ENCODE measurements at places on chromosomes 1 and 21.

DNA sequence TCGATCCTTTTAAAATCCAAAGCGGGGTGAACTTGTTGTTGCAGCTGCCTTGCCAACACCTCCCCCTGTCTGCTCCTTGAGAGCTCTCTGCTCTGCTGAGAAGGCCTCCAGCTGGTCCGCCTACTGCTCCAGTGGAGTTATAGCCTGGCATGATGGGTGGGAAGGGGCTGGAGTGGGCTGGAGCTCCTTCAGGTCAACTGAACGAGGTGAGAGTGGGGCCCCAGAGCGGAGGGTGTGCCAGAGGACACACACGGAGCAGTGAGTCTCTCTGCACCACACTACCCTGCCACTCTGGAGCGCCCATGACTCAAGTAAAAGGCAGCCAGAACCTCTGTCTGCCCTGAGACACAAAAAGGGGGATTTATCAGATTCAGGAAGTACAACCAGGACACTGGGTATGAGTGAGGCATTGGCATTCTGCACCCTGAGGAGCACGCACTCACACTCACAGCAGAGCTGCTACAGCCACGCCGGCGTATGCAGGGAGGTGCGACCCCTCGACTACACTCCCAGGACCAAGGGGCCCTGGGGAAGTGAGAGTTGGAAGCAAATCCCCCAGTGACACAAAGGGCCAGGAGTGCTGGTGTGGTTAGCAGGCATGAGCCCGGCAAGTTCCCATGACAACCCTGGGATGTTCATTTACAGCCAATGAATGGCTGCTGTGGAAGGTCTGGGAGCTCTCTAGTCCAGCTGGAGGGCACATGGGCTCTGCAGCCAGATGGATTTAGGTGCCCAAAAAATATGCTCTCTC, 28.0 kb upstream of the EVA1B start:
- DNase-seq = no peak

DNA sequence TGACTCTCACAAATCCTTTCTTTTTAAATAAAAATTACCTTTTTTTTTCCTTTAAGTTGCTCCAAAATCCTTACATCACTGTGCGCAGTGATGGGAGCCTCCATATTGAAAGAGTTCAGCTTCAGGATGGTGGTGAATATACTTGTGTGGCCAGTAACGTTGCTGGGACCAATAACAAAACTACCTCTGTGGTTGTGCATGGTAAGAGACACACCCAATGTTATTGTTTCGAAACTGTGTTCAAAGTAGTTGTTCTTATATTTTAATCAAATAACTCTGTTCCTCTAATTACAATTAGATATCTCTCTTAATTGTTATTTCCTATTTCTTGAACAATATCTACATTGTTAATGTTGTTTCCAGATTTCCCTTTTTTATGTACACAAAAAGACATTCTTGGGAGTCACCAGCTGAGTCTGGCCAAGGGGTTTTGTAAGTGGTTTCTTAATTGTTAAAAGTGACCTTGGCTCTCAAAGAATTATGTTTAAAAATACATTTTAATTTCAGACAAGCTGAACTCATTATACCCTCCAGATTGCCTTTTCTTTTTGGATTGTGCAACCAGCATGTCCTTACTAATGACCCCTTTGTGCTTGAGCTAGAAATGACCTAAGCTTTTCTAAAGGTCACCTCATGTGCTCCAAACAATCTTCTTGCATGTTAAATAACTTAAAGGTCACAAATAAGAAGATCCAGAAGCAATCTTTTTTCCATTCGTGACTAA, 250.1 kb downstream of the HMCN1 start:
- DNase-seq = no peak

DNA sequence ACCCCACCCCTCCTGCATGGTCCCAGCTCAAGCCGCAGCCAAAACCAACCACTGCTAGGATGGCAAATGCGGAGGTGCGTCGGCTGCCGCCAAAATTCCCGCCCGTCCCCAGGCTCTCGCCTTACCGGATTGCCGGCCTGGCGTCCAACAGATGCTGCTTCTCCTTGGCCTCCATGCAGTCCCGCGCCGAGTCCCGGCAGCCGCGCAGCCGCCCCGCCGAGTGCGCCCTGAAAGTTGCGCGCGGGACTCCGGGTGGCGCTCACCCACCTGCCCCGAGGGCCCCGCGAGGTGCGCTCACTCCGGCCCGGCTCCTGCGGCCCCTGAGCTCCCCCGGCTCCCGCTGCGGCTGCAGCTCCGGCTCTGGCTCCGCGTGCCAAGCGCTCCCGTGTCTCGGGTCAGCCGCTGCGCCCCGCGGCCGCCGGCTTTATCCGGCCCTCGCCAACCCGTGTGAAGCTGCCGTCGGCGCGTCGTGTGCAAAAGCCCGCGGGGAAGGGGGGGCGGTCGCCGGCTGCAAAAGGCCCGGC, at the start of gene SLC30A2:
Gene SLC30A2 (minus strand): TSS at position 397 of the 524 bp plus-strand sequence. CDS start 222 bp downstream, at position 175.
- DNase-seq = peak; percentile 9

- DNase-seq = no peak
Observed at GRCh38 chr1:41500781-41501518, 16.5 kb upstream of the EDN2 start.

DNA sequence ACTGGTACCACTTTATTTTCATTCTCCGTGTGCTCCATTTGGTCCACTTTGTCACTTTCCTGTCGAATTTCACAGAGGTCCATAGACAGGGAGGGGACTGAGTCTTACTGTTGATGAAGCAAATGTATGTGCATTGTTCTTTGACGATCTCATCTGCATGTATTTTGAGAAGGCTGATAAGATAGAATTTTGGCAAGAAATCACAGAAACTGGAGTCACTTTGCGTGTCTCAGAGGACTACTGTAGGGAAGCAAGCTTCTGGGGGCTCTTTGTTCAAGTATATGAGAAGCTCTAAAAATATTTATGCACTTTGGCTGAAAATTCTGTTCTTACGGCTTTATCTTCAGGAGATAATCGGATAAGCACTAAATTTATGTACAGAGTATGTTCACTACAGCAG, 78.1 kb downstream of the PCBP3 start:
- DNase-seq = no peak

- DNase-seq = no peak
Observed at GRCh38 chr1:206898089-206898914, 1.1 kb downstream of the IL24 start.

DNA sequence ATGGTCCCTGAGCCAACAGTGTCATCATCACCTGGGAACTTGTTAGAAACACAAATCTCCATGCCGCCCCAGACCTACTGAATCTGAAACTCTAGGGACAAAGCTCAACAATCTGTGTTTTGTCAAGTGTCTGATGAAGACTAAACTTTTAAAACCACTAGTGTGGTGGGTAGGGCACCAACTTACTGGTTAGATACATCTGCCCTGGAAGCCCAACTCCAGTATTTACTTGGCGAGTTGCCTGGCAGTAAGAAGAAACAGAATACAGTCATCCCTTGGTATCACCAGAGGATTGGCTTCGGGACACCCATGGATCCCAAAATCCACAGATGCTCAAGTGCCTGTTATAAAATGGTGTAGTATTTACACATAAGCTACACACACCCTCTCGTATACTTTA, 367.9 kb upstream of the DUSP10 start:
- no peak for DNase-seq

DNA sequence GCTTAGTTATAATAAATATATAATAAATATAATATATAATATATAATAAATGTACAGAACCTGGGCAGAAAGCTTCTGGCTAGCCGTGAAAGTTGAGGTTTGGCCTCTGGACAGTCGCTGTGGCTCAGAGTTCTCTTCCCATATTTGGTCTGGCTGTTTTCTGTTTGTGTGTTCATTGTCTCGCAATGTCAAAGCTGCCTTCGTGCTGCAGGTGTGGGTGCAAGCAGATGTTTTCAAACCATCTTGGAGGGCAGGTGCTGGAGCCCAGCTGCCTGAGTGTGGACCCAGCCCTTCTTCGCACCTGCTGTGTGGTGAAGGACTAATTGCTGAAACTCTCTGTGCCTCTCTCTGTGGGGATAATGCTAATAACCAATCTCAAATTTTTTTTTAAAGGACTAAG, 3.6 kb upstream of the CSTB start:
- DNase-seq = peak; percentile 29

- no peak for DNase-seq
Observed at GRCh38 chr1:92326681-92327080, 27.8 kb downstream of the RPAP2 start.

DNA sequence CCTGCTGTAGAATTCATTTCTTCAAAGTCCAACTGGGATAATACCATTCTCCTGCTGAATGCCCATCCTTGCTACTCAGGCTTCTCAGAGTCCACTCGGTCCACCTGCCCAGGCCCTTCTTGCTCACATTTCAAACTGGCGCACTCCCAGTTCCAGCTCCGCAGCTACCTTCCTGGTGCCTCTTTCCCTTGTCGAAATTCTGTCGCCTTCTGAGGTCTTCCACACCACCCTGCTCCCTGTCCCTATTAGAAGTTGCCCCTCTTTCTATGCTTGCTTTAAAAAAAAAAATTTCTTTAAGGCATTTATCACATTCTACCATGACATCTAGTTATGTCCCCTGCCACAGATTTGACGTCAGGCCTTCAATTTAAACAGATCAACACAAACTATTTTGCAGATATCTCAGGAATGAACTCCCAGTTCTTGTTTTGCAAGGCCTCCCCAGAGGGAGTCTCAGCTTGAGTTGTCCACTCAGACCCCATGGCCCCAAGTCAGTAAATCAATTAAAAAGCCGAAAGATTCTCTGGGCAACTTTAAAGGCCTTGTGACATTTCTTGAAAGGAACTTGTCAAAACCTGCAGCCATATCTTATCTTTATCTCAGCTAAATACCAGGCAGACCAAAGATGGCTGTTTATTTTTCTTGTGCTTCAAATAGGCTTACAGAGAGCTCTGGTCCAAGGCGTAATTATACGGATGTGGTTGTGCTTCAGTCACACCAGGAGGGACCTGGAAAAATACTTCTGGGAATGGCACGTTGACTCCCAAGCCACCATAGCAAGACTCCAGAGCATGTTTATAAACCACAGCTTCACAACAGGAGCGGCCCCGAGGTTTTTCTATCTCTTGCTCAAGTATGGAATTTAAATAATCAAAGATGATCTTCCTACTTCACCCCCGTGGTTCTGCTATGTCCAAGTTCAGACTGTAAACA, 2.2 kb downstream of the FAM89A start:
- DNase-seq = no peak

- DNase-seq = no peak
Observed at GRCh38 chr1:61523893-61524605, 200.9 kb downstream of the TM2D1 start.

DNA sequence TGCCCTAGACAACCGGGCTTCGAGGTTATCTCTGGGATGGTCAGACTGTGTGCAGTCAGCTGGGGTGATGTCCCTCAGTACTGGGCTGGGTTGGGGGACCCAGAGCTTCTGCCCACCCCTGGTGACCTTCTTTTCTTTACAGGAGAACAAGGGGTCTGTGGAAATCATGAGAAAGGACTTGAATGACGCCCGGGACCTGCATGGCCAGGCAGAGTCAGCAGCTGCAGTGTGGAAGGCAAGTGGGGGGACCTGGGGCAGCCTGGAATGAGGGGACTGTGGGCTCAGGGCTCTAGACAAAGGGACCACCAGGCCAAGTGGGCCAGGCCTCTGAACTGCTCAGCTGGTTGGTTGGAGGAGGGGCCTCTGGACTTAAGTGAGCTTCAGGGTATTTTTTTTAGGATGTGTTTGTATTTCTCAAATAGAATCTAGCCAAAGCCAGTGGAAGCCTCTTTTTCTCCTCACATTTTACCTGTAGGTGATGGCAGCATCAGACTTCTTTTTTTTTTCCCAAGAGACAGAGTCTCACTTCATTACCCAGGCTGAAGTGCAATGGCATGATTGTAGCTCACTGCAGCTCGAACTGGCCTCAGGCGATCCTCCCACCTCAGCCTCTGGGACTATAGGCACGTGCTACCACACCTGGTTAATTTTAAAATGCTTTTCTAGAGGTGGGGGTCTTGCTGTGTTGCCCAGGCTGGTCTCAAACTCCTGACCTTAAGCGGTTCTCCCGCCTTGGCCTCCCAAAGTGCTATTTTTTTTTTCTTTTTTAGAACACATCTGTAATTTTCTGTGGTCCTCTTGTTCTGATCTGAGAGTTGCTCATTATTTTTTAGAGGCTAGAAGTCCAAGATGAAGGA, 1.9 kb downstream of the RNF187 start:
- no peak for DNase-seq

DNA sequence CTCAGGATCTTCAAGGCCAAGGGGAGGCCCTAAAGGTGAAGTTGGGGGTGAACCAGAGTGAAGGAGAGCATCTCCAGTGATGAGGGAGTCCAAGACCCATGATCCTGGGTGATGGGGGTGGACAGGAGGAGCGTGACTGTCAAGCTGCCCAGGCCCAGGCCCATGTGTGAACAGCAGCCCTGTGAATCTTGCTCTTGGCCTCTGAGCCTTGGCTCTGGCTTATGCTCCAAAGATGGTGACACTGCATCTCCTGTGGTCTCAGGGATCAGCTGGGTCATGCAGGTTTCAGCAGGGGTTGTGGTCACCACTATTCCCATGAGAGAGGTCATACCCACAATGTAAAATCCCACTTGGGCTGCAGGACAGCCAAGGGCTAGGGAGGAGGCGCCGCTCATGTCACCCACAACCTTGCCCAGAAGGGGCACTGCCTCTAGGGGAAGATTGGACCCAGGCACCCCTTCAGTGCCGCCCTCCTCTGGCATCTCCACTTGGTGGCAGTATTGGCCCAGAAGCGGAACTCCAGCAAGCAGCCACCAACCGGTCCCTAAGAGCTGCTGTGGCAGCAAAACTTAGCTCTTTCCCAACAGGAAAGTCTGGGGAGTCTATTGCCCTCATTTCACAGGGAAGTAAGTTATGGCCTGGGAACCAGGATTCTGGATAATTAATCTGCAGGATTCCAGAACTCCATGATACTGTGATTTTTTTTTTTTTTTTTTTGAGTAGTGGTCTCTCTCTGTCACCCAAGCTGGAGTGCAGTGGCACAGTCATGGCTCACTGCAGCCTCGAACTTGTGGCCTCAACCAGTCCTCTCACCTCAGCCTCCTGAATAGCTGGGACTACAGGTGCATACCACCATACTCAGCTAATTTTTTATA, 7.5 kb upstream of the WNT3A start:
- peak; percentile 77 for DNase-seq

GRCh38 chr1:109762821-109763645, 690 bp downstream of the EPS8L3 start:
- DNase-seq = no peak

- no peak for DNase-seq
Observed at GRCh38 chr1:27007909-27008582, 4.6 kb downstream of the TENT5B start.

- no peak for DNase-seq
Observed at GRCh38 chr1:226476648-226477319, 68.9 kb upstream of the PARP1 start.

DNA sequence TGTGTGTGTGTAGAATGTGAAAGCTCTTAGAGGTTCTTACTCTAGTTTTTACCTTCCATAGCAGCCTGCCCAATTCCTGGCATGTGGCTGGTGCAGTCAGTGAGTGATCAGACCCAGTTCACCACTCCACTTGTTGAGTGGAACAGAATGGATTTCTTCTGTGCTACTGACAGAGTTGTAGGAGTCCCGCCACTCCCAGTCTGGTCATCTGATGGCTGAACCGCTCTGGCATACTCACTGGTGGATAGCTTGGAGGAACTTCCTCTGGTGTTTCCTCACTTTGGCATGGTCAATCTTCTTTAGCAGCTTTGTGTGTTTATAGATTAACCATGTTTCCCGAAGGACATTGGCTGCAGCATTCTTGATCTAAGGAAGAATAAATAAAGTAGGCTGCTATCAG, 106.7 kb upstream of the ADAR start:
- no peak for DNase-seq

- no peak for DNase-seq
Observed at GRCh38 chr1:182107209-182107608, 45.7 kb upstream of the ZNF648 start.

Measured in COR-L47 (cell line).